ENCODE measurements at places on chromosomes 11 and 22.

DNA sequence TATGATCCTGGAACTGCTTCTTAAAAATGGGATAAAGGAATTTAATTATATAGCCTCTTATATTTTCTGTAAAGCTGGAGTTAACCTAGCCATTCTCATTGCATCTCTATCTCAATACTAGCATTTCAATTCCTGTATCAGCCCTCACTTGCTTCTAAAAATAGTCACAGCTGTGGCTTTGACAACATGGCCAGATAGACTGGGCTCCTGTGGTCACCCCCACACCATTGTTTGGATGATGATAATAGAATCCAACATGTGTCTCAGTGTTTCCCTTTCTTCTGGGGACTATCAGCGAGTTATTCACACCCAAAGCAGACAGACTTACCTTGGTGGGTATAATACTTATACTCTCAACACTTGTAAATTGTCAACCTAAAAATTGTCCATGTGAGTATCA, 6.9 kb downstream of the VWA5A start:
- no peak for DNase-seq

GRCh38 chr11:85440273-85440672, 186.9 kb downstream of the DLG2 start:
- DNase-seq: no peak

DNA sequence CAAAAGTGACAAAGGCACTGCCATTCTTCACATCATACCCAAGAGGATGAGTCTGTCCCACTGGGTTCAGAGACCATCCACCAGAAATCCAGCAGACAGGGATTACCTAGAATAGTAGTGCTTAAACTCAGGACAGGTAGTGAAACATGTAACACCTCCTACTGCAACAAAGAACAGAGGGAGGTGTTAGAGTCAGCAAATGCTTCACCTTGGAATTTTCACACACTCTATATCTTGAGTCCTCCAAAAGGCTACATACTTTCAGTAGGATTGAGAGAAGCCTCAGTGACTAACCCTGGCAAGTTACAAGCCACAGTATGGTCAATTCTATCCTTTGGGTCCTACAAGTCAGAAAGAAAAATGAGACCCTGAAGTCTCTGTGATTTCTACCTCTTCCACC, 6.0 kb upstream of the CAVIN3 start:
- DNase-seq: no peak

GRCh38 chr22:39452740-39453040, 4.1 kb upstream of the MGAT3 start:
- DNase-seq: no peak
